Calu3 (cell line): ENCODE measurements at places on chromosomes 7 and 10. TPM values are rescaled to one million over a fixed set of nuclear protein-coding genes. Genes with fewer than 3 reads are reported as not detected.
A peak's percentile ranks its signal among the peaks of the same experiment; 100 is the strongest.

Gene PDE6C
- total RNA-seq = not detected in 2 replicates

GRCh38 chr7:16561943-16562342, 35.3 kb downstream of the LRRC72 start:
- H3K4me1 ChIP-seq = peaks cover 13% of the 10 kb centered on the region
- H3K27ac ChIP-seq = no peak overlapping the region
- no peak overlapping the region for H3K4me3 ChIP-seq
- no peak for DNase-seq
- no peaks in the 10 kb centered on the region for H3K27me3 ChIP-seq
- no peaks in the 10 kb centered on the region for H3K36me3 ChIP-seq

GRCh38 chr10:12322583-12323131, 26.7 kb upstream of the CAMK1D start:
- no peaks in the 10 kb centered on the region for H3K4me1 ChIP-seq
- H3K36me3 ChIP-seq = no peaks in the 10 kb centered on the region
- no peaks in the 10 kb centered on the region for H3K27me3 ChIP-seq
- no peak overlapping the region for H3K27ac ChIP-seq
- no peak for DNase-seq

Gene FZD1
- 3.2 and 3.7 TPM in 2 replicates for total RNA-seq

- DNase-seq = peak; percentile 97
- peaks cover 27% of the 10 kb centered on the region for H3K36me3 ChIP-seq
- peaks cover 13% of the 10 kb centered on the region for H3K4me1 ChIP-seq
- peak within 1 kb of the TSS; percentile 86 for H3K4me3 ChIP-seq
- H3K27ac ChIP-seq = peak within 1 kb of the TSS; percentile 87
These were observed at the start of gene UBE2D4 for GRCh38 chr7:43925984-43926797. Gene UBE2D4 (plus strand): TSS chr7:43926436. CDS start chr7:43926533, 97 bp downstream.

- no peak overlapping the region for H3K27ac ChIP-seq
- H3K27me3 ChIP-seq = no peaks in the 10 kb centered on the region
- no peak overlapping the region for H3K4me3 ChIP-seq
- H3K36me3 ChIP-seq = no peaks in the 10 kb centered on the region
- no peaks in the 10 kb centered on the region for H3K4me1 ChIP-seq
These were observed 60.7 kb downstream of the CSTF2T start for GRCh38 chr10:51638737-51639136.

GRCh38 chr10:11713186-11713743, 28.9 kb upstream of the ECHDC3 start:
- no peaks in the 10 kb centered on the region for H3K36me3 ChIP-seq
- H3K27me3 ChIP-seq = no peaks in the 10 kb centered on the region
- H3K4me1 ChIP-seq = peaks cover 19% of the 10 kb centered on the region
- DNase-seq = no peak
- H3K4me3 ChIP-seq = no peak overlapping the region
- H3K27ac ChIP-seq = no peak overlapping the region

DNA sequence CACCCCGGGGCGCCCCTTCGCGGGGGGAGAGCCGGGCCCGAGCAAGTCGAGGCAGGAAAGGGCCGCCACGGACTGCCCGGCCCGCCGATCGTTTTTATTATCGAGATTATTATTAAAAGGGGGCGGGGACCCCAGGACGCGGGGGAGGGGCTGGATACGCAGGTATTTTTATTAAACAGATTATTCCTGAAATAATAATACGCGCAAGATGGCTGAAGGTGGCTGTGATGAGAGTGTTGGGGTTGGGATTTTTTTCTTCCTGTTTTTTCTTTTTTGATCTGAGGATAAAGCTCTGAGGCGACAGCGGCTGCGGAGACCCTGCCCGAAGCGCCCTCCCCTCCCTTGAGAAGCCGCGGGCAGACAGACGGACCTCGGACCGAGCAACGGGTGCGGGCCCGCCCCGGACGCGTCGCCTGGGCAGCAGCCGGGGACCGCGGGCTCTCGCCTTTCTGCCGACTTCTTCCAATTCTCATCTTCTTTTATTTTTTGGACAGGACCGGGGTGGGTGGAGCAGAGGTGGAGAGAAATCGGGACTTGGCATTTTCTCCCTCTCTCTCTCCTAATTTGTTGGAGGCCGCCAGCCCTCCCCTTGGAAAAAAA, 1.4 kb upstream of the TRIM8 start:
- peak overlapping the region; percentile 85 for H3K27ac ChIP-seq
- H3K4me3 ChIP-seq = peak overlapping the region; percentile 90
- peaks cover 49% of the 10 kb centered on the region for H3K36me3 ChIP-seq

DNA sequence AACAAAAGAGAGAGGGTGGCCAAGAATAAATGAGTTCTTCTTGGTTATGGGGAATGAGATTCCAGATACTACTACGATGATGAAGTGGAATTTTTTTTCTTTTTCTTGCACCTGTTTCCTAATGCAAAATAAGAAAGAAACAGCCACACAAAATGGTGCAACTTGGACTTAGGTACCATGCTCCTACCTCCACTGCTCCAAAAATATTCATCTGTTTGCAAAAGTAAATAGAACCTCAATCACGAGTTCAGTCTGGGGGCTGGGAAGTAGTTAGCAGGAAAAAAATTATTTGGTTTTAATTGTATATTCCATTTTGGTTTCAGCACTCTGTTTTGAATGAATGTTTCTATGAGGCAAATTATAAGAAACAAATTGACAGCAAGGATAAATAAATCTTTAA, 73.5 kb downstream of the SLC25A13 start:
- no peak overlapping the region for H3K27ac ChIP-seq
- no peak overlapping the region for H3K4me3 ChIP-seq
- H3K4me1 ChIP-seq = no peaks in the 10 kb centered on the region
- DNase-seq = no peak
- H3K36me3 ChIP-seq = peaks cover 3% of the 10 kb centered on the region
- H3K27me3 ChIP-seq = no peaks in the 10 kb centered on the region

Gene MNX1
- 28.4 and 30.3 TPM in 2 replicates for total RNA-seq

DNA sequence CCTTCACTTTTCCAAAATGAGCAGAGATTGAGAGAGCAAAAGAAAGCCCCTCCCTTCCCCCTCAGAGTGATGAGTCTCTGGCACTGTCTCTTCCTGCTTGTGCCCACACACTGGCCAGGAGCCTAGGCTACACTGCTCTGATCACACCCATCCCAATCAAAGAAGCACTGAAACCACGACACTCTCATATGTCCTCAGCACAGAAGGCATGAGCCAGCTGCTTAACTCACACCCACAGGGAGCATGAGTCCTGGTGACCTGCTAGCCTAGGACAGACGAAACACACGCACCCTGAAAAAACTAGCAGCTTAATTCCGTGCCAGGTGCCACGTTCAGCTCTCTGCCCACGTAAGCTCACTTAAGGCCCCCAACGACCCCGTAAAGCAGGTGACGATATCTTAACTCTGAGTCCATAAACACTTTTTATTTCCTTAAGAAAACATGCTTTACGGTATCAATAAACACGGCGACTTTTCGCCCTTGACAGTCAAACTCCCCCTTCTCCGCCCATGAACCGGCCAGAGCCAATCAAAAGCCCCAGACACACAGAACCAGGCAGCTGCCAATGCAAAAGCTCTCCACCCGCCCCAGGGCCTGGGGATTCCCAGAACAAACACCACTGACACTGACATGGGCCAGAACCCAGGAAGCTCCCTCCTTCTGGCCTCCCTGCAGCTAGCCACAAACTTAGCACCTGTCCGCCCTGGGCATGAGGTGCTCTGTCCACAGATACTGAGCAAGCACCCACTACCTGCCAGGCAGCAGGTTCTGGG, 69.0 kb downstream of the TNRC18 start:
- H3K27me3 ChIP-seq = no peaks in the 10 kb centered on the region
- no peak overlapping the region for H3K4me3 ChIP-seq
- no peak for DNase-seq
- no peaks in the 10 kb centered on the region for H3K4me1 ChIP-seq
- peaks cover 79% of the 10 kb centered on the region for H3K36me3 ChIP-seq
- no peak overlapping the region for H3K27ac ChIP-seq

Gene MBL2
- not detected in 2 replicates for total RNA-seq

GRCh38 chr7:128003167-128003566, 28.1 kb downstream of the LRRC4 start:
- no peak for DNase-seq
- H3K4me1 ChIP-seq = no peaks in the 10 kb centered on the region
- H3K27me3 ChIP-seq = no peaks in the 10 kb centered on the region

DNA sequence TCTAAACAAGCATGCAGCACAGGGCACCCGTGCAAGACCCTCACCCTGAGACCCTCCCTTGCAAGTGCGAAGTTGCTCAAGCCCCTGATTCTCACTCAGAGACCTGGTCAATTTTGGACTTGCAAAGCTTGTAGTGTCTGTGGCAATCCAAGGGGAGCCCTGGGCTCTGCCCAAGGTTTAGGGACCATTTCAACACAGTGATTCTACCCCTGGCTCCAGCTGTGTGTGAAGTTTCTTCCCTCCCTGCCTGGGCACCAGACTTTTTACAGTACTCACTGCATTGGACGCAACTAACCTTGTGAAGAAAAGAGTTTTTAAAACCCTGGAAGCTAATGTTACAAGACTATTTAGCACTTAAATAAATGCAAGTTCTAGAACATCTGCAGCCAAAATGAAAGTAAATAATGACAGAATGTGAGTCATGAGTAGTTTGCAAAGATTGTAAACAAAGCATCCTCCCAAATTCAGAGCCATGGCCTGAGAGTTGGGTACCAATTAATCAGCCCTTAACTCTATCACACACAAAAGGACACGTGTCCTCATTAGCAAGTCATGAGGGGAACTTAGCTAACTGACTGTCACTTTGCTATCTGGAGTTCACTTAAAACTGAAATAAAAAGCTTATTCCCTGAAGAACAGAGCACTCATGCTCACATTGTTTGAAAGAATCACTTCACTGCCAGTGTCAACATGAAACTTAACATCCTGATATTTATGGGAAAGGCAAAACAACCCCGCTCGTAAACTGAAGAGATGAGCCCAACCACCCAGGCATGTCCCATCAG, 48.1 kb downstream of the RGS10 start:
- no peaks in the 10 kb centered on the region for H3K4me1 ChIP-seq
- no peak overlapping the region for H3K4me3 ChIP-seq
- H3K27me3 ChIP-seq = no peaks in the 10 kb centered on the region
- H3K36me3 ChIP-seq = no peaks in the 10 kb centered on the region
- DNase-seq = no peak
- H3K27ac ChIP-seq = no peak overlapping the region

DNA sequence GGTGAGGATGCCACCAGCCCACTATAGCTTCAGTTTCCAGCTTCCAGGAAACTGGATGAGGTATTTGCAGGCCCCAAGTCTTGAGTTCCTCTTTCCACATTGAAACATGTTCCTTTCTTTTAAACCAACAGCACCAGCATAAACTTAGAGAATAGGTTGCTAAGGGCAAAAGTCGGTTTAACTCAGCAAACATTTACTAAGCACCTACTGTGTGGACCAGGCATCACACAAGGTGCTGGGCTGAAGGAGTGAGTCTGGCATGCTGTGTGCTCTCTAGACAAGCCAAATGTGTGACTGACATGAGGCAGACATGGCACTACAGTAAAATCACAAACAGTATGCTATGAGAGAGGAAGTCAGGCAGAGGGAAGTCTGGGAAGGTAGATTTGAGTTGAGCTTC, 11.0 kb upstream of the RASSF4 start:
- H3K27ac ChIP-seq = no peak overlapping the region
- DNase-seq = no peak
- H3K27me3 ChIP-seq = no peaks in the 10 kb centered on the region
- H3K4me1 ChIP-seq = peaks cover 27% of the 10 kb centered on the region
- no peak overlapping the region for H3K4me3 ChIP-seq

Gene SPDYE9
- not detected in 2 replicates for total RNA-seq

Gene FAM20C
- 4.9 and 9.1 TPM in 2 replicates for total RNA-seq

DNA sequence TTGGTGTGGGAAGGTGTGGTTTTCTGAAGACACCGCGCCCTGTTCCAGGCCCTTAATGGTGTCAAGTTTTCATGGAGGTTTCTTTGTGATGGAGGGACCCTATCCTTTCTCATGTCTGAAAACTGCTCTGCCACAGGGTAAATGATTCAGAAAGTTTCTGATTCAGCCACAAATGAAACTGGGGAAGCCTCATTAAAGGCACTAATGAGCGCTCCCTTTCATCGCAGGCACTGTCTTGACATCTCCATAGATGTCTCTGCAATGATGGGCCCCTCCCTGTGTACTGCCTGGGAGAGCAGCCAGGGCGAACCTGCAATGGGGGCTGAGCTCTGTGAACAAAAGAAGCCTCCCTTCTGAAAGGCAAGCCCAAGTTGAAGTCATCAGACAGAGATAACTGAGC, 355.3 kb downstream of the PRPF18 start:
- DNase-seq = no peak
- H3K4me1 ChIP-seq = no peaks in the 10 kb centered on the region
- no peaks in the 10 kb centered on the region for H3K36me3 ChIP-seq

Gene CYP3A7
- 0.71 and 0.86 TPM in 2 replicates for total RNA-seq

Gene KAZALD1
- total RNA-seq = 1.7 and 1.8 TPM in 2 replicates

Gene MYL7
- total RNA-seq = not detected in 2 replicates

DNA sequence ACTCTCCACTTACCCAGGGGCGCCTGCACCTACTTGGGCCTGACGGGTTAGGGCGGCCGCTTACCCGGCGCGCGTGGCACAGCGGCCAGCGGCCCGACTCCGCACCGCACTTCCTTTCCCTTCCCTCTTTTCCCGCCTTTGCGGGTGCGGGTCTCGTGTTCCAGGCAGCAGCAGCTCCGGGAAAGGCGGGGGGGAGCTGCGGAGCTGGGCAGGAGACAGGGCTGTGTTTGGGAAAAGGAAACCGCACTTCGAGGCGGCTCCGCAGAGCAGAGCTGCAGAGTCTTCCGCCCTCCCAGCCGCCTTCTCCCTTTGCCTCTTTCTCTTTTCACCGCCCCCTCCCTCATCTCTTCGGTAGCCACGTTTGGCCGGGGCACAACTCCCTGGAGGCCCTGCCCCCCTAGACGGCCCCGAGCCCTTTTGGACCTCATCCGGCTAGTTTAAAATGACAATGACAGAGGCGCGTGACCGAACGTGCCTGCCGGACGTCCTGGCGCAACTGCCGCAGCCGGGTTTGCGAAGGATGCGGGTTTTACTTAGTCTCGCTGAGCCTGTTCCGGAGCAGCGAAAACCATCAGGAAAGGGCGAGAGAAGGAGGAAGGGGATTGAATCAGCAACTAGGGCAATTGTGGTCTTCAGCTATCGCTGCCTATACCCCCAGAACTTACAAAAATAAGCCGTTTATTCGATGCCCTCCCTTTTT, 7.9 kb upstream of the PAX2 start:
- H3K4me3 ChIP-seq = no peak overlapping the region
- H3K27me3 ChIP-seq = peaks cover 100% of the 10 kb centered on the region
- peaks cover 4% of the 10 kb centered on the region for H3K36me3 ChIP-seq
- no peak overlapping the region for H3K27ac ChIP-seq
- DNase-seq = no peak

Gene NUTM2B
- 0.76 and 0.78 TPM in 2 replicates for total RNA-seq

GRCh38 chr10:52688899-52689298, 83.7 kb downstream of the MBL2 start:
- peaks cover 12% of the 10 kb centered on the region for H3K4me1 ChIP-seq
- DNase-seq = peak; percentile 42
- H3K27ac ChIP-seq = no peak overlapping the region
